Tibial nerve (tissue), 4 donors: ENCODE measurements at places on chromosomes 1 and 21.

GRCh38 chr1:159869607-159870006, 7.2 kb upstream of the VSIG8 start:
- H3K4me1 ChIP-seq = no peaks in the 10 kb centered on the region
- H3K36me3 ChIP-seq = no peaks in the 10 kb centered on the region
- no peak for DNase-seq
- H3K27ac ChIP-seq = no peak overlapping the region

- peaks cover 81% of the 10 kb centered on the region for H3K36me3 ChIP-seq
- H3K27ac ChIP-seq = no peak overlapping the region
- no peaks in the 10 kb centered on the region for H3K27me3 ChIP-seq
- H3K4me1 ChIP-seq = no peaks in the 10 kb centered on the region
- DNase-seq = no peak
These were observed 25.8 kb downstream of the UAP1 start for GRCh38 chr1:162587347-162587746.

DNA sequence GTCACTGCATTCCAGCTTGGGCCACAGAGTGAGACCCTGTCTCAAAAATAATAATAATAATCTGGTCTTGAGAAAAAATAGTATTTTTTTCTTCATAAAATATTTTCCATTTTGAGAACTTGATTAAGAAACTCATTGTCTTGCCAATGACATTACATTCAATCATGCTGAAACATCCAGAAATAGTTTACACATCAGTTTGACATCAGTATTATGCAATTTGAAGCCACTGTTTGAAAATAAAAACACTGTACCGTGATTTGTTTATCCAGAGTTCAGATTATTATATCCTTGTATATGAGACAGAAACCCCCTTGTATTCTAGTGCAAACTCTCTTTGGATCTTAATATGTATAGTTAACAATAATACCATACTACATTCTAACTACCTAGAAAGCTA, 6.9 kb downstream of the FMO2 start:
- peaks cover 18% of the 10 kb centered on the region for H3K4me1 ChIP-seq
- H3K27me3 ChIP-seq = no peaks in the 10 kb centered on the region
- no peak overlapping the region for H3K27ac ChIP-seq
- no peaks in the 10 kb centered on the region for H3K36me3 ChIP-seq
- H3K4me3 ChIP-seq = no peak overlapping the region

DNA sequence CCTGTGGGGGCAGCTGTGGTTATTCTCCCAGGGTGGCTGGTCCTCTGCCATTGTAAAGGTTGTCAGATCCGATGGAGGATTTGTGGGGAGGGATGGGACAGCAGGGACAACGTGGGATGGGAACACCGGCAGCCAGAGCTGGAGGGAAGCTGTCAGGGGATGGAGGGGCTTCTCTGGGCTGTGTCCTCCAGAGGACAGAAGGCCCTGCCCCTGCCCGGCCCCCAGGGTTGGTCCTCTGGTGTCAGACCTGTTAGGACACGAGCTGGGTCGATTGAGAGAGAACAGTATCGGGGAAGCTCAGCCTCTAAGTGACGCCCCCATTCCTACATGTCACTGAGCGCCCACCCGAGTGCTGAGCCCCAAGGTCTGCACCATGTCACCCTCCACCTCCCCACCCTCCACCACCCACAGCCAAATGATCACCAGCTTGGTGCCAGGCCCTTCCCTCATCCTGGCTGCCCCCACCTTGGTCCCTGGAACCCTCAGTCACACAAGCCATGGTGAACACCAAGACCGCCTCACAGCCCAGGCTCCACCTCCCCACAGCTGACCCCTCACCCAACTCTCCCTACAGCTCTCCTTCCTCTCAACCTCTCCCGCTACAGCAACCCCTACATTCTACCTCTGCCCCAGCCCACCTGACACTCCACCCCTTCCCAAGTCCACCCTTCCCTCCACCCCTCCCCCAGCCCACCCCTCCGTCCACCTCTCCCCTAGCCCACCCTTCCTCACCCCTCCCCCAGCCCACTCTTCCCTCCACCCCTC, 244.4 kb downstream of the MATN1 start:
- DNase-seq = no peak
- H3K4me3 ChIP-seq = no peak overlapping the region
- H3K4me1 ChIP-seq = no peaks in the 10 kb centered on the region
- no peaks in the 10 kb centered on the region for H3K36me3 ChIP-seq

DNA sequence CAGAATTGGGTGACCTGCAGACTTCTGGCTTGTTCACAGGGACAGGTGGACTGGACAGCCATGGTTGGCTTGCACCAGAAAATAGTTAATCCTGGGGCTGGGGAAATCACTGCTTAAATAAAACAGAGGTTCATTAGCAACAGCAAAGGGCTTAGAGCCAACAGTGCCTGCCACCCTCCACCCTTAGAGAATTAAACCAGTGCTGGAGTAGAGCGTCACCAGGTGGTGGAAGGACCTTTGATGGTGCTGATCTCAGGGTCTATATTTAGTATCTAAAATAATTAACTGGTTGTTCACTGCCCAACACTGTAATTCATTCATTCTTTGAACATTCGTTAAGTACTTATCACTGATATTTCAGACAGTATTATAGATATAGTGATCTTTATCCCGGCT, 34.7 kb upstream of the PDE9A start:
- no peak for DNase-seq
- peaks cover 5% of the 10 kb centered on the region for H3K4me1 ChIP-seq
- no peak overlapping the region for H3K27ac ChIP-seq
- no peak overlapping the region for H3K4me3 ChIP-seq
- no peaks in the 10 kb centered on the region for H3K36me3 ChIP-seq

DNA sequence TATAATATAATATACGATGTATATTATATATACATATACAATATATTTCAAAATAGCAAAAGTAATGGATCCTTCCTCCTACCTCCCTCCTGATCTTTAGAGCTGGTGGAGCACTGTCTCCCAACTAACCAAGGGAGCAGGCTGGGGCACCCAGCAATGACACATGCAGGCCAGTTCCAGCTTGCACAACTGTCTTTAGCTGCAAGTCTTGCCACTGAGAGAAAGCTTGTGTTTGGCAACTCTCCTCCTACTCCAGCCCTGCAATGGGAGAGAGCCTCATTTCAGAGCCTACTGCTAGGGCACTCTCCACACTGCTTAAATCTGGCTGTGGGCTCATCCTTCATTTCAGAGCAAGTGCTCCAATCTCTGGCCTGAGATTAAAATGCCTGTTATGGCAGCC, 469.8 kb upstream of the OLFM3 start:
- H3K27me3 ChIP-seq = no peaks in the 10 kb centered on the region
- H3K27ac ChIP-seq = no peak overlapping the region
- DNase-seq = no peak
- no peak overlapping the region for H3K4me3 ChIP-seq
- no peaks in the 10 kb centered on the region for H3K4me1 ChIP-seq

GRCh38 chr1:153985341-153985912, 712 bp downstream of the RAB13 start:
- no peaks in the 10 kb centered on the region for H3K27me3 ChIP-seq
- H3K4me1 ChIP-seq = no peaks in the 10 kb centered on the region
- DNase-seq = no peak
- peak overlapping the region; percentile 80 for H3K27ac ChIP-seq
- peak overlapping the region; percentile 44 for H3K4me3 ChIP-seq

DNA sequence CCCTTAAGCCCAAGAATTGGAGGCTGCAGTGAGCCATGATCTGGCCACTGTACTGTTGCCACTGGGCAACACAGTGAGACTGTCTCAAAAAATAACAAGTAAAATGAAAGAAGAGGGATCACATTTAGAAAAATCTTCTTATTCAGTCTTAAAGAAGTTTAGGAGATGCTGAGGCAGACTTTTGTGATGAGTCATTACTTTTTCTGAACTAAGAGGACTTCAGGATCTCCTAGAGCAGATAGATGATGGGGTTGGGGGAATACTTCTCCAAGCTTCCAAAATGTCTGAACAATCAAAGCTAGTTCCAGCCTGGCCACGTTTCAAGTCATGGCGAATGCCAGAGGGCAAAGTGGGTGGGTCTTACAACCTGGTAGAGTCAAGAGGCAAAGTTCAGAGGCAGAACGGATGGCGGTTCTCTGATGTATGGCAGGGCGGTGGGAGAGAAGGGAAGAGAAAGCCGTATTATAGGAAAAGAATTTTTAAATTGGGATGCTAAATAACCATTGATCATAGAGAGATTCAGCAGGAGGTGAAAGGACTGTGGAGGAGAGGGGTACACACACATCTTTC, 2.1 kb upstream of the CIART start:
- H3K27ac ChIP-seq = peak overlapping the region; percentile 90
- no peaks in the 10 kb centered on the region for H3K27me3 ChIP-seq
- peaks cover 26% of the 10 kb centered on the region for H3K4me1 ChIP-seq
- no peak overlapping the region for H3K4me3 ChIP-seq
- DNase-seq = no peak
- H3K36me3 ChIP-seq = no peaks in the 10 kb centered on the region

DNA sequence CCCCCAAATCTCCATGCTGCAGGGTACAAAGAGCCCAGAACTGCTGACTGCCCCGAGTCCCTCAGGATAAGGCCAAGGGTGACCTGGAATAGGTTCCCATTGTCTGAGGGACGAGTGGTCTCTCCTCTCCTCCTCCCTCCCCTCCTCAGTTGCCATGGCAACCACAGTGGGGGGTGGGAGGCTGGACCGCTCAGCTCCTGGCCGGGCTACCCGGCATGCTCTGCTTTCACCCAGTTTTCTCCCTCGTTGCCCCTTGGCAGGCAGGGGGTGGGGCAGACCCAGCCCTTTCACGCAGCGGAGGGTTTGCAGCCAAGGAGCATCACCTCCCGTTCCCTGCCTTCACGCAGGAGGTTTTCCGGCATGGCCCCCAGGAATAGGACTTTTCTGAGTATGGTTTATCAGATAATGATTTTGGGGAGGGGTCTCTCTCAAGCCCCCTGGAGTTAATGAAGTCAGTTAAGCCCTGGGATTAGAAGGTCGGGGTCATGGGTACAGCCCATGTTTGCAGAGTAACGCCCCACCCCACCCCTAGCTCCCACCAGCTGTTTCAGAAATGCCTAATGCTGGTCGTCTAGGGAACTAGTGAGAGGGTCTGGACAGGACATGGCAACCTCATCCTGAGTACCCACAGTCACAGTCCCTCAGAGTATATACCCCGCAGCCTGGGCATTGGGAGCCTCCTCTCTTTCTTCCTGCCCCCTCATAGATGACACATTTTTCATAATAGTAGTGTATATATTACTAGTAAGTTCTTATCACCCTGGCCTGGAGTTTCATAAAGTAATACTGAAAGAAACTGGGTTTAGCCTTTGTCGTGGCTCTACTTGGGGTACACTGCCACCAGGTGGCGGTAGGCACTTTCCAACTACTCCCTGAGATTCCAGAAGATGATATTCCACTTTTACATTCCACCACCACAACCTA, 20.7 kb downstream of the C1QB start:
- H3K36me3 ChIP-seq = no peaks in the 10 kb centered on the region
- H3K4me3 ChIP-seq = no peak overlapping the region
- H3K4me1 ChIP-seq = no peaks in the 10 kb centered on the region
- H3K27me3 ChIP-seq = peaks cover 44% of the 10 kb centered on the region
- DNase-seq = peak; percentile 60
- H3K27ac ChIP-seq = no peak overlapping the region

DNA sequence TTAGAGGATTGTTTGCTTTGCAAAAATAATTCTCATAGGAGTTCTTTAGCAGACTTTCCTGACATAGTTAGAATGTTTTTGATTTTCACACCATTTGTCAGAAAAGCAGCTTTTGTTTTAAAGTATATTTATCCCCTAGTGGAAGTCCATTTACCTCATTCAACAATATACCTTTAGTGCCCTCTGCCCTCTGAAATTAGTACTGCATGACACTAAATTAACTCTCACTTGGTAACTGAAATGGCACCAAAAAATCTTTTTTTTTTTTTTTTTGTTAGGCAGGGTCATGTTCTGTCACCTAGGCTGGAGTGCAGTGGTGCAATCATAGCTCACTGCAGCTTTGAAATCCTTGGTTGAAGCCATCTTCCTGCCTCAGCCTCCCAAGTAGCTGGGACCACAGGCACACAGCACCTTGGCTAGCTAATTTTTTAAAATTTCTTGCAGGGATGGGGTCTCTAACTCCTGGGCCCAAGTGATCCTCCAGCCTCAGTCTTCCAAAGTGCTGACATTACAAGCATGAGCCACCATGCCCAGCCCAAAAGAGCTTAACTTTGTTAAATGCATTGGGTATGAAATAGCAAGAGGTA, 13.6 kb downstream of the LRRC42 start:
- no peak for DNase-seq
- no peak overlapping the region for H3K4me3 ChIP-seq
- H3K4me1 ChIP-seq = no peaks in the 10 kb centered on the region

- no peak for DNase-seq
- H3K36me3 ChIP-seq = peaks cover 77% of the 10 kb centered on the region
- no peak overlapping the region for H3K27ac ChIP-seq
- H3K4me1 ChIP-seq = peaks cover 26% of the 10 kb centered on the region
- H3K27me3 ChIP-seq = no peaks in the 10 kb centered on the region
These were observed 24.8 kb upstream of the SLFNL1 start for GRCh38 chr1:41046347-41046775.

- H3K27me3 ChIP-seq = no peaks in the 10 kb centered on the region
- no peak overlapping the region for H3K27ac ChIP-seq
- no peak overlapping the region for H3K4me3 ChIP-seq
- H3K4me1 ChIP-seq = no peaks in the 10 kb centered on the region
- no peaks in the 10 kb centered on the region for H3K36me3 ChIP-seq
- DNase-seq = no peak
These were observed 139.1 kb upstream of the TIAM1 start for GRCh38 chr21:31483146-31483545.

DNA sequence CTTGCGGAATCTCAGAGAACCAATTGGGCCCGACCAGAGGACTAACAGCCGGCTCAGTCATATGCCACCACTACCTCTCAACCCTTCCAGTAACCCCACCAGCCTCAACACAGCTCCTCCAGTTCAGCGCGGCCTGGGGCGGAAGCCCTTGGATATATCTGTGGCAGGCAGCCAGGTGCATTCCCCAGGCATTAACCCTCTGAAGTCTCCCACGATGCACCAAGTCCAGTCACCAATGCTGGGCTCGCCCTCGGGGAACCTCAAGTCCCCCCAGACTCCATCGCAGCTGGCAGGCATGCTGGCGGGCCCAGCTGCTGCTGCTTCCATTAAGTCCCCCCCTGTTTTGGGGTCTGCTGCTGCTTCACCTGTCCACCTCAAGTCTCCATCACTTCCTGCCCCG, 49.8 kb downstream of the ACP6 start:
- H3K27ac ChIP-seq = no peak overlapping the region
- no peaks in the 10 kb centered on the region for H3K36me3 ChIP-seq
- no peaks in the 10 kb centered on the region for H3K27me3 ChIP-seq
- DNase-seq = no peak
- H3K4me1 ChIP-seq = no peaks in the 10 kb centered on the region

GRCh38 chr1:23774174-23774880, 3.9 kb upstream of the PITHD1 start:
- no peak overlapping the region for H3K4me3 ChIP-seq
- no peak overlapping the region for H3K27ac ChIP-seq
- H3K27me3 ChIP-seq = no peaks in the 10 kb centered on the region
- H3K4me1 ChIP-seq = peaks cover 12% of the 10 kb centered on the region

GRCh38 chr21:18387994-18388393, 15.6 kb downstream of the TMPRSS15 start:
- H3K27ac ChIP-seq = no peak overlapping the region
- no peaks in the 10 kb centered on the region for H3K4me1 ChIP-seq
- no peak overlapping the region for H3K4me3 ChIP-seq
- DNase-seq = no peak
- no peaks in the 10 kb centered on the region for H3K36me3 ChIP-seq
- H3K27me3 ChIP-seq = no peaks in the 10 kb centered on the region

- no peak overlapping the region for H3K27ac ChIP-seq
- H3K36me3 ChIP-seq = no peaks in the 10 kb centered on the region
- no peak for DNase-seq
- H3K27me3 ChIP-seq = no peaks in the 10 kb centered on the region
- H3K4me3 ChIP-seq = no peak overlapping the region
These were observed 28.7 kb upstream of the KCNJ15 start for GRCh38 chr21:38228115-38228514.

- no peak overlapping the region for H3K4me3 ChIP-seq
- H3K36me3 ChIP-seq = no peaks in the 10 kb centered on the region
- H3K4me1 ChIP-seq = peaks cover 8% of the 10 kb centered on the region
- peak; percentile 74 for DNase-seq
- H3K27me3 ChIP-seq = no peaks in the 10 kb centered on the region
These were observed 77.0 kb downstream of the ZZZ3 start for GRCh38 chr1:77605246-77606026.
